Esophagus squamous epithelium (tissue), 5 donors: ENCODE measurements at places on chromosomes 12 and 14.

- DNase-seq = no peak
Observed at GRCh38 chr14:74616507-74616906, 4.5 kb upstream of the LTBP2 start.

DNA sequence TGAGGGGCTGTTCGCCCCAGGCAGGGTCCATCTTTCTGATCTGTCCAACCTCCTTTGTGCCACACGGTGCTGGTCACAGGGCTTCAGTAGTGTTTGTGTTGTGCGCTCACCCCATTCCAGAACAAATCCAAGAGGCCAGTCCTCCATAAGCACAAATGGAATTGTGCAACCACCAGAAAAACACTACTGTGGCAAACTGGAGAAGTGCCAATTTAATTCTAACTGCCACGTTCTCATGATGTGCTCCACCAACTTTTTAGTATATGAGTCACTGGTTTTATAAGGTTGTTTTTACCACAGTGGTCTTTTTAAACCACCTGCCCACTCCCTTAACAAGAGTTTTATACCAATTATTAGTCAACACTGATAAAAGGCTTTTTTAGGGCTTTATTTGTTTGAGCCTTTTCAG, 380.2 kb downstream of the NAV3 start:
- no peak for DNase-seq

- DNase-seq = no peak
Observed at GRCh38 chr14:99174770-99175319, 97.2 kb downstream of the BCL11B start.

DNA sequence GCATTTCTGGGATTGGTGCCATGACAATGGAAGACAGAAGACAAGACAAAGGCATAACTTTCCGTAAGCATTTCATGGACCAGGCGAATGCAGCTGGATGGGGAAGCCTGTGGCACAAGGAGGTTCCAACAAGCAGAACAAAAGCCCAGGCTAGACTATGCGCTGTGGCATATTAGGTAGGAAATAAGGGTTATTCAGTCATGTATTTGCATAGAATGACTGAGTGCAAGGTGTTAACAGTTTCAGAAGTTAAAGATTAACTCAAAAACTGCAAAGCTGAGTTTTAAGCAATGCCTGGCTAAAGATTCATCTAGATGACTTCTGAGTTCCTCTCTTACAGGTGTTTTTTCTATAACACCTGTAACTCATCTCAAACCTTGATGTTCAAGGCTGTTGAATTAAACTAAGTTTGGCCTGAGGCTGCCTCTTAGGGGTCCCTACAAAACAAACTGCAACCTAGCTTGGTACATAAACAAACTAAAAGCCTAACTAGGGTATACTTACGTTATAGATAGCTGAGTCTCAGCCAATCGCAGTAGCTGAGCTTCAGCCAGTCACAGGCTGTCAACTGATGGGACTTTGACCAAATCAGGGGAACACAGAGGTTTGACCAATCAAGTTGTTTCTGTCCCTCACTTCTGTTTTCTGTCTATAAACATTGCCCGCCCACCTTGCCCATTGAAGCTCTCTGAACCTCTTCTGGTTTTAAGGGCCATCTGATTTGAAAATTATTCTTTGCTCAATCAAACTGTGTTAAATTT, 52.2 kb upstream of the PLBD1 start:
- DNase-seq = no peak

GRCh38 chr14:41607966-41608663, 1.4 kb downstream of the LRFN5 start:
- no peak for DNase-seq

GRCh38 chr12:46803517-46803916, 22.3 kb downstream of the SLC38A4 start:
- DNase-seq = no peak

DNA sequence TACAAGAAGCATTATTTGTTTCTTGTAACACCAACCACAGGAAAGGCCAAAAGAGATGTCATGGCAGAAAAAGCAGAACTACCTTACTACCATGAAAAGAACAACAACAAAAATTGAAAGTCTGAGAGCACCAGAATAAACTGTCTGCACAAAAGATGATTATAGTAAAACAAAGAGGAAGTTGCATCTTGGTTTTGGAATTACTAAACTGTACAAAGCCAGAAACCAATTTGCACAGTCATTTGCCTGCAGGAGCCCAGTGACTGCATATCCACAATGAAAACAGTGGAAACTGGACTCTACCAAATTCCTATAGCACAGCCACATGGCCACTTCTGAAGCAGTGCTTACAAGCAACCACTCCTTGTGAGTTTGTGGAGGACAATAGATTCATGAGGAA, 276.2 kb downstream of the SSPN start:
- no peak for DNase-seq

DNA sequence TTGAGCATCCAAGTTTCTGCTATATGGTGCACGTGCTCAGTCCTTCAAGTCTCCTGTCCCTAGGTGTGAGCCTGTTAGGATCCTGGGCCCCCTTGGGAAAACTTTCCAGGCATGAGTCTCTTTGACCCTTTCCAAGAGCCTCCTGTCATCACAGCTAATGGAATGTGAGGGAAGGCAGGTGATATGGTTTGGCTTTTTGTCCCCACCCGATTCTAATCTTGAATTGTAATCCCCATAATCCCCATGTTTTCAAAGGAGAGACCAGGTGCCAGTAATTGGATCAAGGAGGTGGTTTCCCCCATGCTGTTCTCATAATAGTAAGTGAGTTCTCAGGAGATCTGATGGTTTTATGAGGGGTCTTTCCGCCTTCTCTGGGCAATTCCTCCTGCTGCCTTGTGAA, 265.5 kb downstream of the ATP23 start:
- DNase-seq = no peak
